Iris pigment epithelial cell (primary cell): ENCODE measurements at places on chromosomes 5 and 9.

DNA sequence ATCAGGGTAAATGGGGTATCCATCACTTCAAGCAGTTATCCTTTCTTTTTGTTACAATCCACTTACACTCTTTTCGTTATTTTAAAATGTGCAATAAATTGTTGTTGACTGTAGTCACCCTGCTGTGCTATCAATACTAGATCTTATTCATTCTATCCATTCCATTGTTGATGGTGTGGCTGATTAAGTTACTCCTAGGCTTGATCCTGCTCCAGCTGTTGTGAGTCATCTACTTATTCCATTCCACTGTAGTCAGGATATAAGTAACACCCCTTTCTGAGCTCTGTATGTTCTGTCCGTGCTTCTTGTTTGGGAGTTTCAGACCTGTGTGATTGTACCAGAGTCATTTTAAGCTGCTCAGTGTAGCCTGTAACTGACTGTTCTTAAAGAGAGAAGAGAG is 122.5 kb upstream of the RUSC2 start:
- DNase-seq = peak; percentile 93

GRCh38 chr9:99814359-99814758 is 7.3 kb upstream of the NR4A3 start:
- no peak for DNase-seq

- no peak for DNase-seq
These were observed 235.0 kb downstream of the ROR2 start for GRCh38 chr9:91714874-91715615.

DNA sequence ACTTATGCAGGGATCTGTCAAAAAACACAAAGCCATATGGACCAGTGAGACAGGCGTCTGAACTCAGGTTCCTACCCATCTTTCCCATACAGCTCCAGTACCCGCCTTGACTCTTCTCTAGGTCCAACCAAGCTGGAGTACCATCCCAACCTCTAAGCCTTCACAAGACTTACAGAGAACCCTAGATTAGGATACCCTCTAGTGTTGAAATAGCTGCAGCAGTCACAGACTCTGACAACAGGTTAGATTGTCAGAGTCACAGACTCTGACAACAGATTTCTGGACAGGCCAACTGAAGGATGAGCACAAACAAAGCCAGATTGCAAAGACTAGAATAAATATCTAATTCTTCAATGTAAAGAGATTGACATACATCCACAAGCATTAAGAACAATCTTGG is 266.1 kb downstream of the GRIA1 start:
- DNase-seq = peak; percentile 1

- DNase-seq = no peak
These were observed 215.1 kb downstream of the CD180 start for GRCh38 chr5:66981266-66982055.

- DNase-seq = no peak
These were observed 97.8 kb downstream of the ERMP1 start for GRCh38 chr9:5735072-5735471.

- DNase-seq = no peak
These were observed 52.3 kb downstream of the POC5 start for GRCh38 chr5:75664979-75665378.
